Mesenteric fat pad (tissue), 1 donor: ENCODE measurements at places on chromosomes 6 and 20. TPM values are rescaled to one million over a fixed set of nuclear protein-coding genes. Genes with fewer than 3 reads are reported as not detected.

GRCh38 chr20:63501818-63502670 lies 3.2 kb upstream of the EEF1A2 start:
- DNase-seq: no peak

- DNase-seq: no peak
Observed at GRCh38 chr6:72863131-72863530, 241.3 kb downstream of the KCNQ5 start.

Gene BTNL2
- not detected for total RNA-seq

GRCh38 chr20:25339608-25340007 lies 51.0 kb downstream of the ABHD12 start:
- DNase-seq: no peak

Gene NUS1
- total RNA-seq: 36.8 TPM

- DNase-seq: no peak
Observed at GRCh38 chr20:9215539-9215938, 146.7 kb downstream of the PLCB4 start.

DNA sequence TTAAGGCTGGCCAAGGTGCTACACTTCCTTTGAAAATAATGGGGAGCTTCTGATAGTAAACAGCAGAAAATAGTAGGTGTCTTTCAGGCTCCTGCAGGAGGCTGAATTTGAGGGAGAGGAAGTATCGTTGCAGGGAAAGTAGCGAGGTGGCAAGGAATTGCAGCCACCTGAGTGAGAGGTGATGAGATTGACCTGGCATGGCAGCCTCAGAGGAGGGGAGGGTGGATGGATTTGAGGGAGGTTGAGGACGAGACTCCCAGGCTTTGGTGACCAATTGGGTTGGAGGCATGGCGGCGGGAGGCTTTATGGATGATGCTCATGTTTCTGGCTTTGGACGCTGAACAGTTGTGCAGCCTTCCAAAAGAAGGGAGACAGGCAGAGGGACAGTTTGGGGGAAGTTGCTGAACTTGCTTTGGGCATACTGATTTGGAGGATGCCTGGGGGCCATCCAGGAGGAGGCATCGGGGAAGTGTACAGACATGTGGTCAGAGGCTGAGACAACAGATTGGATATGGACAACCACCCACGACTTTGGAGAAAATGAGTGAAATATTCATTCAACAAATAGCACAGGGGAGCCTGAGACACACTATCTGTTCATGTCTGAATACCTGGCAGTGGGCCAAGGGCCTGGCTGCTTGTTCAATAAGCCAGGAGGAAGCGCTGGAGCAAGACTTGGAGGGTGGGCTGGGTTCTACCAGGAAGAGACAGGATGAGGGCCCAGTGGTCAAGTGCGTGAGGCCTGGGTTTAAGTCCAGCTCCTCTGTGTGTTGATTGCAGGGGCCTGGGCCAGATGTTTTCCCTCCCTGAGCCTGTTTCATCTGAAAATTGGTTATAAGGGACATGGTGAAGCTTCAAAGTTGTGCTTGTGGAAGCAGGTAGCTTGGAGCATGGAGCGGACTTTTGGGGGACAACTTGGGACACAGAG lies 113.2 kb downstream of the CEBPB start:
- no peak for DNase-seq

GRCh38 chr6:6808343-6808742 lies 219.8 kb downstream of the LY86 start:
- DNase-seq: no peak

DNA sequence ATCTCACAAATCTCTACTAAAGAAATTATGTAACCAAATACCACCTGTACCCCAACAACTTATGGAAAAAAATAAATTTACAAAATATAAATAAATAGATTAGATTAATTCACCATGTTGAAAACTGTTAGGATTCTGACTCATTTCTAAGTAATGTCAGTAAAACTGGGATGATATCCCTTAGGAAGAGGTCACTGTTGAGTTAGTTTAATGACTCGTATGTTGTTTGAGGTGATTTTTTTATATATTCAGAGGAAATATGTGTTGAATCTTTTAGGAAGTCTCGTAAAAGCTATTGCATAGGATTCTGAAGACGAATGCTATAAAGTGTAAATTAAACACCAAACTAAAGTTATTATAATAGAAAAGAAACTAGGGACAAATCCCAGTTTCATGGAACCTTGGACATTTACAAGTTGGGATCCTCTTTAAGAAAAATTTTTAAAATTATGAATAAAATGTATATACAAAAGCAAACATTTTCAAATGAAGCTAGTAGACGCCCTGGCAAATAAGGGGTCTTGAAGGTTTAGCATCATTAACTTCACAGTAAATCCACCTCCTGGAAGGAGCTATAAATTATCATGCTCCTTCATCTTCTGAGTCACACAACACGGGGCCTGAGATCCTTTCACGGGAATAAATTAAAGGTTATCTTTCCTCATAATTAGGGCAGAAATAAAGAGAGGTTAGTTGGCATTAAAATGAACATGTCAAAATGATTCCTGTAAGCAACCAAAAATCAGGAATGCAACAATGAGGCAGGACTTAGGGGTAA lies 37.0 kb upstream of the POU3F2 start:
- no peak for DNase-seq

Gene SEL1L2
- not detected for total RNA-seq

Gene TMX4
- total RNA-seq: 53.4 TPM

Gene SLC22A7
- not detected for total RNA-seq

GRCh38 chr6:71126506-71126905 lies 162.1 kb upstream of the OGFRL1 start:
- DNase-seq: no peak

DNA sequence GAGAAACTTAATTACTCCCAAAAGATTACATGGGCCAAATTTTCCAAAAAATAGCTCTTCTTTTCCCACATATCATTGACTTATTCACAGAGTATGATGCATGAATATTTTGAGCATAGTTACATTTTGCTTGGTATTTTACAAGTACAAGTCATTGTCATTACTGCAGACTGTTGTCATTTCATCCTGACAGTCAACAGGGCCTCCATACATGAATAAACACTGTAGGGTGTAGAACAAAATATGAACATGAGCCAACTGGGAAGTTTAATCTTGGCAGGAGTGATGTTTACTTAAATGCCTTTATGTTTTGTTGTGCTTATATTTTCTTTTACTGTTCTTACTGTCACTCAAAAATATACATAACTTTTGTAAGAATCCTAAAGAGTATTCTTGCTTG lies 340.7 kb downstream of the ADGRB3 start:
- no peak for DNase-seq

Gene CLIC5
- 8.2 TPM for total RNA-seq

GRCh38 chr6:34177181-34177591 lies 31.3 kb upstream of the GRM4 start:
- peak; percentile 84 for DNase-seq

DNA sequence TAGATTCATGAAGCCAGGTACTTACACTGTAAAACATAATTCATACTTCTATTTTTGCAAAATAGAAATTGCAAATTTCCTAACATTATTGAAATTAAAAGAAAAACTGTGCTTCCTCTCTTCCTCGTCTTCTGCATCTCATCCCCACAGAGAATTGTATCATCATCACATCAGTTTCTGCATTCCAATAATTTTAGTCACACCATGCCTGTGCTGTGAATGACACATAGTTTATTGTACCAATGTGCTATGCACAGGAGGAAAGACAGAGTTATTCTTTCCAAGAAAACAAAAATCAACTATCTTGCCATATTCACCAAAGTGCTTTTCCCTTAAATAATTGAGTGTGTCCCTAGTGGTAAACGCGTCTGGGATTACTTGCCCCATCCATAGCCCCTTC lies 38.1 kb upstream of the FAM135A start:
- no peak for DNase-seq

DNA sequence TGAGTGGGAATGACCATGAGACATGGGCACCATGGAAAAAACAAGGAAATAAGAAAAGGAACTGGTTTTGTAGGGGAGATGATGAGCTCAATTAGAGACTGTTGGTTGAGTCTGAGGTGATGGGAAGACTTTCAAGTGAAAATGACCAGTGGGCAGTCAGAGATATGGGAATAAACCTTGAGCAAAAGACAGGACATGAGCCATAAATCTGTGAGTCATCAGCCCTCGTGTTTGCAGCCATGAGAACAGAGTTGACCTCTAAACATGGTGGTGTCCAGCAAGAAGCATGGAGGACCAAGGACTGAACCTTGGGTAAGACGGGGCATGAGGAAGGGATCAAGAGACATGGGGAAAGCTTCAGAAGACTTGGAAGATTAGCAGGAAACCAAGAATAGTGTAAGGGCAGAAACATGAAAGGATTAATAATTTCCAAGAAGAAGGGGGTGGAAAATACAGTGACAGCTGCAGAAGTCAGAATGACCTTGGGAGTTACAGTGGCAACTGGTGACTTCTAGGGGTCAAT lies 280.6 kb upstream of the PRDM1 start:
- DNase-seq: no peak

DNA sequence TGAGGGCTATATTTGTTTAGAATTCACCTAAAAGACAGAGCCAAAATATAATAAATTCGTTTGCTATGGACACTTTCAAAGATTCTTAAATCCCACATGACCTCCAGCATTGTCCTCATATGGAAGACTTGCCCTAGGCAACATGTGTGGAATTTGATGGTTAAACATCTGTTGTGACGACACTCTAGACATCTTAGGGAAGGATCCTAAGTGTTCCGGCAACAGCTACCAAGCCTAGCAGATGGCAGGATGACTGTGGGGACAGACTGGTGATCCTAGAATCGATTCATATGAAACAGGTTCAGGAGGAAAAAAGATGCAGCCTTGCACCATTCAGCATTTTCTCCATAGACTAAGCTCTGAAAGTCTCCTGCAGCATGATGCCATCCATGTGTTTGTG lies 77.6 kb upstream of the BACH2 start:
- no peak for DNase-seq

GRCh38 chr20:38224531-38224930 lies 36.0 kb downstream of the KIAA1755 start:
- no peak for DNase-seq

DNA sequence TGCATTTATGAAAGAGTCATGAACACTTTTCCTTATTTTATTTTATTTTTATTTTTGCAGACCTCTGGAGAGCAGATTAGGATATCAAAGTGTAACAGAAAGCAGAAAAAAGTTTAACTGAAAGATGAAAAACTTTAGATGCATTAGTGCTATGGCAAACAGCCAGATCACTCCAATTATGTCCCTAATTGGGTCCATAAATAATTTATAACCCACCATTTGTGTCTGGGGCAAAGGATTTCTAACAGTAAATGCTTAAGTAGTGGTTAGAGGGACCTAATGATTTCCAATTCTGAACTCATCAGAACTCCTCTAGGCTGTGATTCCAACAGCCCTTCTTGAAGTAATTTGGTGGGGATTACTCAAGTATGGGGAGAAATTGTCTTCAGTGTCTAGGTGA lies 93.7 kb upstream of the PROKR2 start:
- DNase-seq: no peak

Gene CALHM4
- total RNA-seq: not detected

DNA sequence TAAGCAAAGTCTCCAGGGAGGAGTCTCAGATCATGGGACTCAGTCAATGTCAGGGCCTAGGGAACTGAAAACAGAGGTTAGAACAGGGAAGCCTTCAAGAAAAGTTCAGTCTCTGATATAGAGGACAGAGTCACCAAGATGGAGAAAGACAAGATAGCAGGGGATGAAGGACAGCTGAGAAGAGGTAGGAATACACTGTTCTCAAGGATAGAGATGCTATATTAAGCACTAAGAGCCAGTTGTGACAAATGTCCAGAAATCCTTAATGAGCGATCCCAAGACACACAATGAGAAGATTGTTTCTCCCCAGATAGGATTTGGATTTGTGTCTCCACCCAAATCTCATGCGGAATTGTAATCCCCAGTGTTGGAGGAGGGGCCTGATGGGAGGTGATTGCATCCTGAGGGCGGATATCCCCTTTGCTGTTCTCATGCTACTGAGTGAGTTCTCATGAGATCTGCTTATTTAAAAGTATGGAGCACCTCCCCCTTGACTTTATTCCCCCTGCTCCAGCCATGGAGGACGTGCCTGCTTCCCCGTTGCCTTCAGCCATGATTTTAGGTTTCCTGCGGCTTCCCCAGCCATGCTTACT lies 168.2 kb downstream of the AKAP7 start:
- DNase-seq: no peak

DNA sequence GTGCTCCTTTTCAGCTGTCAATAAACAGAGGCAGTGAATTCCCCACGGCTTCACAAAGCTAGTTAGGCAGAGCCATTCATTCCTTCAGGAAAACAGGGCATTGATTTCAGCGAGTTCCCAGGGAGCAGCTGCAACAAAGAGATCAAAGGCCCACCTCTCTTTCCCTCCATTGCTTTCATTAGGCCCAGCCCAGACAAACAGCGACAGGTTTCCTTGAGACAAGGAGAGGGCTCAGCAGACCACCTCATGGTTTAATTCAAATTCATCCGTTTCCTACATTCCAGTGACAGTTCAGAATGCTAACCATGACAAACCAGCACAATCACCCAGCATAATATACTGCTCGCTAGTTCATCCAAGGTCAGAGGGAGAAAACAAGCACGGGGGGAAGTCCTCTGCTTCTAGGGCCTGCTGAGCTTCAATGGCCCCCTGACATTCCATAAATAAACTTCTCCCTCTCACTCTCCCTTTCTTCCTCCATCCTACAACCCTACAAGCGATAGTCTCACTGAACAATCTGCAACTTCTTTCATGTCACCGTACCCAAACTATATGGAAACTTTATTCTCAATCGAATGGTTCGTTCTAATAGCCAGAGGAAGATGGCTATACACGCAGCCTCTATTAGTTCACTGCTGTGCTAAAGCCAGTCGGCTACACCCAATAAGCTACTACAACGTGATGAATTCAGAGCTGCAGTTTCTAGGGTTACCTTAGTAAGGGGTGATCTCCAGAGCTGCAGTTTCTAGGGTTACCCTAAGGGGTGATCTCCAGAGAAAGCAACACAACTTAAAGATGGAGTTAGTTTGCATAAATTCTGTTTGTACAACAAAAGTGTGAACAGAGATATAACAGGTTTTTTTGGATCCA lies 34.7 kb downstream of the PLAGL1 start:
- DNase-seq: no peak

- DNase-seq: no peak
Observed at GRCh38 chr6:105324386-105324950, 78.4 kb downstream of the PREP start.
